Renal pelvis (tissue), 12 donors: ENCODE measurements at places on chromosomes 16 and 17.
A peak's percentile ranks its signal among the peaks of the same experiment; 100 is the strongest.

DNA sequence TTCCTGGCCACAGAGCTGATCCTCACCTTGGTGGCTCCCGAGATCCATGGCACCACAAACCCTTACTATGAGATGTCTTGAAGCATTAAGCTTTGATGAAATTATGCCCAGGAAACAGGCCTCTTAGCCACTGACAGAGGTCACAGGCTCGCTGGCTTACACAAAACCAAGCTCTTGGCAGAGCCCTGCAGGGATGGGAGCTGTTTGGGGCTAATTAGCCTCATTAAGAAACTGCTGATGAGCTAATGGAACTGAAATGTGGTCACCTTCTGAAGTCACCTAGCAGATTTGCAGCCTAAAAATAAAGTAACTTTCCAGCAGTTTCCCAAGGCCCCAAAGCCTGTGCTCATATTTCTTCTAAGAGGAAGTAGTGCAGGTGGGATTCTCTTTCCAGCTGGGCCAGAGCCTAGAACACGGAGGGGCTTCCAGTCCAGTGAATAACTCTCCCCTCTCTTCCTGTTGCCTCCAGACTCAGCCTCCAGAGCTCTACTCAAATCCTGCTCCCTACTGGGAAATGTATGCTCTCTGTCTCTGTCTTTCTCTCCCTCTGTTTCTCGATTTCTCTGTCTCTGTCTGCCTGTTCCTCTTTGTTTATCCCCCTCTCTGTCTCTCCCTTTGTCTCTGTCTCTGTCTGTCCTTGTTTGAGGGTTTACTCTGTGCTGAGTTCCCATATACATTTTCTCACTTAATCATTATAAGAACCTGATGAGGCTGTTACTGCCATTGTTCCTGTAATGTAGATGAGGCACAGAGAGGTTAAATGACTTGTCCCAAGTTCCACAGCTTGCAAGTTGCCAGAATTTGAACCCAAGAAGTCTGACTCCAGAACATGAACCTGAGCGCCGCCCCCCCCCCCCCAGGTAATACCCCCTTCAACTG is 338.9 kb downstream of the CA10 start:
- no peak for DNase-seq

- no peak for DNase-seq
These were observed 26.7 kb upstream of the PLCG2 start for GRCh38 chr16:81752225-81752875.

- DNase-seq, result no peak
These were observed 410.6 kb downstream of the SLC39A11 start for GRCh38 chr17:72681844-72682243.

DNA sequence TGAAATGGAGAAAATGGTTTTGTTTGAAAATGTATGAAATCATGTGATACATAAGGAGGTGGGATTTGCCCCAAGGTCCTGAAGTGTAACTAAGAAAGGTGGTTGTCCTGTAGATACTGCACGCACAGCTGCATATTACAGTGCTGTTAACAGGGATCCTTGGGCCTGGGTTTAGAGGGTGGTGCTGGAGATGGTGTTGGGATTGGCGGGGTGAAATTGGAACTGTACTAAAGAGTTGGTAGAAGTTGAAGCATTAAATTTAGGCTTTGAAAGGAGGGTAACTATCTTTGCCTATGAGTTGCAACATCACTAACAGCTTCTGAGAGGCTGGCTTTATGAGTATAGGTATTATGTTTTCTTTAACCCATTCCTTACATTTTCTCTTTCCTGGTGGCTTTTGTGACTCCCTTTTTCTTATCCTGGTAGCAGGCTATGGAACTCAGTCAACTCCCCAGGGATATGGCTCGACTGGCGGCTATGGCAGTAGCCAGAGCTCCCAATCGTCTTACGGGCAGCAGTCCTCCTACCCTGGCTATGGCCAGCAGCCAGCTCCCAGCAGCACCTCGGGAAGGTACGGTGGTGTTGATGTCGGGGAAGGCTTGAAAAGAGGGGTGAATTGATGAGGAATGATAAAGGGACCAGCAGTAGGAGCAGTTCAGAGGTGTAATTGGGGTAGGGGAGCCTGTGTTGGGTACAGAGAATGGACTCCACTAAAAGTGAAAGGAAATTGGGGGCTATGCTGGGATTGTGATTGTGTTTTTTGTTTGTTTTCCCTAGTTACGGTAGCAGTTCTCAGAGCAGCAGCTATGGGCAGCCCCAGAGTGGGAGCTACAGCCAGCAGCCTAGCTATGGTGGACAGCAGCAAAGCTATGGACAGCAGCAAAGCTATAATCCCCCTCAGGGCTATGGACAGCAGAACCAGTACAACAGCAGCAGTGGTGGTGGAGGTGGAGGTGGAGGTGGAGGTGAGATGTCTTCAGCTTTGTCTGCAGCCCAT is 3.8 kb downstream of the FUS start:
- no peak for DNase-seq

- DNase-seq, result no peak
These were observed 100.1 kb upstream of the CHMP6 start for GRCh38 chr17:80891397-80892018.

GRCh38 chr16:71383054-71383773 is 24.7 kb downstream of the CALB2 start:
- DNase-seq, result no peak

DNA sequence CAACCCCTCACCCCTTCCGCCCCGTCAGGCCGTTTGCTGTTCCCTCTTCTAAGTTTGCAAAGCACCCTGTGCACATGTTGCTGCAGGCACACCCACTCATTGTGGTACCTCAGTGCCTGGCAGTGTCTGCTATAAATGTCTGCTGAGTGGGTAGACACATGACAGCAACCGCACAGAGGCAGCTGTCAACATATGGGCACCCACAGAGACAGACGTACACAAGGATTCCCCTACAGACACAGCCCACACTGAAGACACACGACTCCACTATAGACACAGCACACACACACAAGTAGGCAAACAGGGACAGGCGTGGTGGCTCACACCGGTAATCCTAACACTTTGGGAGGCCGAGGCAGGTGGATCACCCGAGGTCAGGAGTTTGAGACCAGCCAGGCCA is 17.8 kb upstream of the CRK start:
- DNase-seq, result no peak

GRCh38 chr17:71127416-71127815 is 958.1 kb downstream of the KCNJ2 start:
- DNase-seq, result no peak

GRCh38 chr16:48574140-48574539 is 35.8 kb downstream of the N4BP1 start:
- no peak for DNase-seq

- DNase-seq, result peak; percentile 28
These were observed 69.1 kb upstream of the PMFBP1 start for GRCh38 chr16:72241008-72241407.

DNA sequence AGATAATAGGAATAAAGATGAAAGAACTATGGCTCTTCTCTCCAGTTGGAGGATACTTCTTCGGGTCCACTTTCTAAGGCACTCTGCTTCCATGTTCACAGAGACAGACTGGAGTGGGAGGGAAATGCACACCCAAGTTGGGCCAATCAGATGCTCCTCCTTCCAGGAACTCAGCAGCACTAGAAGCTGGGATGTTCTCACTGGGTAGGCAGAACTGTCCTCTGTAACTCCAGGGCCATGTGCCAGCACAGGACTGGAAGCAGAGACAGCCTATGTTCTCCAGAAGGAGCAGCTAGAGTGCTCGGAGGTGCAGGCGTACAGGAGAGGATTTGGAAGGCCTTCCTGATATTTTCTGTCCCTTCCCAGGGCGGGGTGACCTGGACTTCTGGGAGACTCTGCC is 49.9 kb upstream of the SREBF1 start:
- DNase-seq, result no peak

DNA sequence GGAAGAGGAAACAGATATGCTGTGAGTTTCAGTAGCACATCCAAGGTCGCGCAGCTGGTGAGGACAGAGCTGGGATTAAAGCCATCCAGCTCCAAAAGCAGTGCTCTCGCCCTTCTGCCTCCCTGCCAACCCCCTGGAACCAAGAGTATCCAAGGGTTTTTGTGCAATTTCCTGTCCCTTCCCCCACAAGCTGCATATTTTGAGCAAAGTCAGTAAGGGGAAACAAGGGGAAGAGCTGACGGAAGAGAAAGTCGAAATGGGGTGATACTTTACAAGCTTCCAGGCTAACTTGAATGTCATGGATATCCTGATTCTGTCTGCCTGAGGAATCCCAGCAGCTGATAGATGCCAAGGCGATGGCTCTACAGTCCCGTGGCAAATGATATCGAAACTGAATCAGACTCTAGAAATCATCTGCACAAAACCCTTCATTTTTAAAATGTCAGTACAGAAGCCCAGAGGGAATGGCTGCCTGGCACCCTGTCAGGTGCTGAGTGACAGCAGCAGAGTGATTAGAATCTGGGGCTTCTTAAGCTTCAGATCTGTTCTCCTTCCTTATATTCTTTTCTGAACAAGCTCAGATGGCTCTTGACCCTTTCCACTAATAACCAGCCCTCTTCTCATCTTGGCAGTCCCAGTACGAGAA is 42.9 kb upstream of the TEKT3 start:
- no peak for DNase-seq
